ENCODE measurements at places on chromosomes 16 and 17. TPM values are rescaled to one million over a fixed set of nuclear protein-coding genes. Genes with fewer than 3 reads are reported as not detected.

- H3K4me3 ChIP-seq, result peak overlapping the region; percentile 58
- peak; percentile 88 for DNase-seq
- H3K4me1 ChIP-seq, result peaks cover 36% of the 10 kb centered on the region
- H3K27me3 ChIP-seq, result peaks cover 46% of the 10 kb centered on the region
- no peak overlapping the region for H3K27ac ChIP-seq
- no peaks in the 10 kb centered on the region for H3K36me3 ChIP-seq
Measured at GRCh38 chr17:2025622-2026309, 632 bp upstream of the RTN4RL1 start.

DNA sequence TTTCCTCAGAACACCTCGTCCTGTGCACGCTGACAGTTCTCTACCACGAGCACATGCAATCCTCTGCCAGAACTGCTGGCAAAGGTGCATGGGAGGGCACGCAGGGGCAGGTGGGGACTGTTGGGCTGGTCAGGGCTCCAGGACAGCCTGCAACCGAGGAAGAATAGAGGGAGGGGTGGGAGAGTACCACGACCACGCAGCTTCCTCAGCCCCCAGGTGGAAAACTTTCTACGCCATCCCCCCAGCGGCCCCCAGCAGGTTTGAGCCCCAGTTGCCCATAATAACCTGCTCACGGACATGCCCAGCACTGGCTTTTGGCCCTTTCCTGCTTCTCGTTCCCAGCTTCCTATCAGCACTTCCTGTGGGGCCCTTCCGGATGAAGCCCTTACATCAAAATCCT, 199.3 kb downstream of the C16orf95 start:
- H3K36me3 ChIP-seq, result no peaks in the 10 kb centered on the region
- no peak for DNase-seq
- H3K27me3 ChIP-seq, result peaks cover 1% of the 10 kb centered on the region
- no peak overlapping the region for H3K4me3 ChIP-seq
- no peaks in the 10 kb centered on the region for H3K4me1 ChIP-seq

DNA sequence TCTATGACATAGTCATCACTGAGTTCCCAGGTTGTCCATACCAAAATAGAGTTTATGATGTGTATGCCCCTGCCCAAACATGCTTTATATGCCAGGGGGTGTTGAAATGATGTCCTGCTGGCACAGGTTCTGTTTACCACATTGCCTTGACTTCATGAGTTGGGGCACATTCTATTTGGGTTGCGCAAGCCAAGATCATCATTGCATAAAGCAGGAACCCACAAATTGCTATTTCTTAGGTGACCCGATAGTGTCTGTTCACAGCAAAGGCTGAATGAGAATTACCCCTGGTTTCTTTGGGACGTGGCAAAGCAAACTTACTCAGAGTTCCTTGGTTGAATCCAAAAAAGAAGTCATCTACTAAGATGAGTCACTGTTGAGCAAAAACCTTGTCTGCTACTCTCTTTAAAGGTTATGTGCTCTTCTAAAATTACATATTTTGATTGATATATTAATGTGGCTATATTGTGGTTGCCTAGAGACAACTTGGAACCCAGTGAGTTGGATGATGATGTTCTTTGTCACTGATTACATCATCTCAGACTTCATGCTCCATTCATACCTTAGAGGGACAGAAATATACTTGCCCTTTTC, 912.6 kb upstream of the SOX9 start:
- H3K4me3 ChIP-seq, result no peak overlapping the region
- no peaks in the 10 kb centered on the region for H3K36me3 ChIP-seq
- no peak for DNase-seq
- H3K27me3 ChIP-seq, result no peaks in the 10 kb centered on the region
- H3K27ac ChIP-seq, result no peak overlapping the region
- no peaks in the 10 kb centered on the region for H3K4me1 ChIP-seq

GRCh38 chr16:73071131-73071940, 23.4 kb upstream of the ZFHX3 start:
- peaks cover 51% of the 10 kb centered on the region for H3K4me1 ChIP-seq
- H3K36me3 ChIP-seq, result no peaks in the 10 kb centered on the region
- peak overlapping the region; percentile 26 for H3K4me3 ChIP-seq
- H3K27ac ChIP-seq, result no peak overlapping the region

GRCh38 chr17:80959330-80960036, 32.2 kb upstream of the CHMP6 start:
- no peaks in the 10 kb centered on the region for H3K27me3 ChIP-seq
- H3K27ac ChIP-seq, result peak overlapping the region; percentile 36
- H3K4me3 ChIP-seq, result no peak overlapping the region
- DNase-seq, result no peak
- peaks cover 16% of the 10 kb centered on the region for H3K4me1 ChIP-seq

DNA sequence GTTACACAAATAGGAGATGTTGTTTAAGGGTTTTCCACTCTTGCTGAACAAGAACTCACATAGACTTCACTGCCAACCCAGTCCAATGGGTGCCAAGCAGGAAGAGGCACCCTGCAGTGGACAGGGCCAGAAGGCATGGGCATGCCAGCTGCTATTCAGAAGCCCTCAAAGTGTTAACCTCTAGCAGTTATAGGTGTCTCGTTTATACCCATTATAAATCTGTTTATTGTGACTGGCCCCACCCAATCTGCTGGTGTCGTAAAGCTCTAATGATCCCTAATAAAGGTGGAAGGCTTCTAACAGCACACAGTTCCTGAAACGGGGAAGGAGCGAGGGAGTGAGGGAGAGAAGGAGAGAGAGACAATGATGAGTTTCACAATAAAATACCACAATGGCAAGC, 23.9 kb downstream of the HNF1B start:
- no peaks in the 10 kb centered on the region for H3K27me3 ChIP-seq
- no peak overlapping the region for H3K27ac ChIP-seq
- peaks cover 9% of the 10 kb centered on the region for H3K4me1 ChIP-seq
- no peak for DNase-seq
- H3K36me3 ChIP-seq, result no peaks in the 10 kb centered on the region
- H3K4me3 ChIP-seq, result no peak overlapping the region

GRCh38 chr16:30051518-30051917, 14.0 kb upstream of the ALDOA start:
- no peak overlapping the region for H3K27ac ChIP-seq
- no peaks in the 10 kb centered on the region for H3K27me3 ChIP-seq
- no peak for DNase-seq
- H3K36me3 ChIP-seq, result no peaks in the 10 kb centered on the region
- H3K4me3 ChIP-seq, result no peak overlapping the region

DNA sequence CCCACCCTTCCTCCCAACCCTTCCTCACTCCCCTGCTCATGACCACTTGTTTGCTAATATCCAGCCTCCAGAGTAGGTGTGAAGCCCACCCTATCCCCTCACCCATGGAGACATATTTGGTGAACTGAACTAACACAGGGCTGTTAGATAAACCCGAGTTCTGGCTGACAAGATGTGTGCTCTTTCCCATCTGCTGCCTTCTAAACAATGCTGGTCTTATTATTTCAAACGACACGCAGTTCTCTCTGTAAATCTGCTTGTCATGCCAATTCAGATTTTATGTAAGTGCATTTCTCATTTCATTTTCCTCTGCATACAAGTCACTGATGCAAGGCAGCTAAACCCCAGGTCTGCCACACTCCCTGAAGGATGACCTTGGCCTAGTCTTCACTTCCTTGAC, 343.0 kb upstream of the CDH5 start:
- DNase-seq, result no peak
- no peaks in the 10 kb centered on the region for H3K4me1 ChIP-seq

- H3K4me1 ChIP-seq, result no peaks in the 10 kb centered on the region
- no peaks in the 10 kb centered on the region for H3K36me3 ChIP-seq
- H3K27me3 ChIP-seq, result no peaks in the 10 kb centered on the region
- no peak overlapping the region for H3K4me3 ChIP-seq
Measured at GRCh38 chr16:8358937-8359336, 231.4 kb downstream of the TMEM114 start.

- H3K36me3 ChIP-seq, result no peaks in the 10 kb centered on the region
- H3K27ac ChIP-seq, result peak overlapping the region; percentile 70
- DNase-seq, result peak; percentile 86
- H3K4me1 ChIP-seq, result peaks cover 40% of the 10 kb centered on the region
- H3K4me3 ChIP-seq, result peak overlapping the region; percentile 76
Measured at GRCh38 chr16:4115209-4115948, 863 bp downstream of the ADCY9 start.

DNA sequence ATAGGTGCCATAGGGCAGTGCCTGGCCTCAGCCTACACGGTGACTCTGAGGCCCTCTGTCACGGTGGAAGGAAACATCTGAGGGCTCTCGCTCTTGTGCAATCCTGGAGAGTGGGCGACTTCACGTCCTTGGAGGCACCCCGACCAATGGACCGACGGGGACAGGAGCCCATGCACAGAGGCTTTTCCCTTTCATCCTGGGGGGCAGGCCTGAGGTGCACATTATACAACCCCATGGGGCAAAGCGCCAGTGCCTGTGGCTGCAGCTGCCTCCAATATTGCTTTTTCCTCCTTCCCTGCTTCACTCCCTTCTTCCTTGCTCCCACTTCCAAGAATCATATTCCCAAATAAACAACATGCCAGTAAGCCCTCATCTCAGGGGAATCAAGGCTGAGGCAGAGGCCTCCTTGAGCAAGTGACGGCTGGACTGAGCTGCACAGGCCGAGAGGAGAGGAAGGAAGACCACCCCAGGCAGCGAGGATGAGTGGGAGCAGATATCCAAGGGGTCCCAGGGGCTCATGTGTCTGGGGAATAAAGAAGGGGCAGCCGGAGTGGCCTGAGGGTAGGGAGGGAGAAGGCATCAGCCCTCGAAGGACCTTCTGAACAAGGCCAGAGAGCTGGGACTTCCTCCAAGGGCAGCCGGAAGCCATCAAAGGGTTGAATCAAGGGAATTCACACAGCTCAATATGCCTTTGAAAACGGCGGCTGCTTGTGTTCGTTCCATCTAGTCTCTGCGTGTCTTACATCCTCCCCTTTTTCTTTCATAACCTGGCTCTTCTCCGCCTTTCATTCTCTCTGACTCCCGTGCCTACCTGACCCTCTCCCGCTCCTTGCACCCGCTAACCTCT, 42.6 kb upstream of the RPL38 start:
- H3K36me3 ChIP-seq, result no peaks in the 10 kb centered on the region
- no peak overlapping the region for H3K4me3 ChIP-seq
- H3K27me3 ChIP-seq, result peaks cover 15% of the 10 kb centered on the region
- DNase-seq, result peak; percentile 34
- no peak overlapping the region for H3K27ac ChIP-seq

DNA sequence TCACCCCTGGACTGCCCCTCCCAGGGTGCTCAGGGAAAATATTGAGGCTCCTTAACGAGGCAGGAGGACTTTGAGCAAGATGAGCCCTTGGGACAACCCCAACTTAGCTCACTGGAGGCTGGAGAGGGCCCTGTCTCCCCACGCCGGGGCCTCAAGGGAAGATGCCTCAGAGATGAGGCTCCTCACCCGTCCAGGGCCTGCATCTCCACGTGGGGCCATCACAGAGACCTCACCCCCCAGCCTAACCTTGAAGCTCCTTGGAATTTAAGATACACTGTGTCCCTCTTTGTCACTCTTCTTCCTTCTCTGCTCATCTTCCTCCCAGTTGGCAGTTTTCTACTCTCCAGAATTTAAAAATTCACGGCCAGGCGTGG, 11.2 kb downstream of the COX4I1 start:
- H3K4me3 ChIP-seq, result no peak overlapping the region
- no peaks in the 10 kb centered on the region for H3K4me1 ChIP-seq
- peaks cover 15% of the 10 kb centered on the region for H3K36me3 ChIP-seq
- peak; percentile 54 for DNase-seq
- H3K27ac ChIP-seq, result no peak overlapping the region

DNA sequence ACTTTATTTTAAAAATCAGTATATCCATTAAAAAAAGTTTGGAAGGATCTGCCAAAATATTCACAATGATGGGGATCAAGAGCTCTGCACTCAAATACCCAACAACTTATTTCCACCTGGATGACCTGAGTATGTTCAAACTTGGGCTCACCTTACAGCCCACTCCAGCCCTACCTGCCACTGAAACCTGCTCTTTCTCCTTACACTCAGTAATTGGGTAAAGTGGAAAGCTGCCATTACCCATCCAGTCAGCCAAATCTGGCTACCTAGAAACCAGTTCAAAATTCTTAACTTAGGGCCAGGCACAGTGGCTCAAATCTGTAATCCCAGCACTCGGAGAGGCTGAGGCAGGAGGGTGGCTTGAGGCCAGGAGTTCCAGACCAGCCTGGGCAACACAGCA, 9.6 kb downstream of the VPS53 start:
- H3K36me3 ChIP-seq, result peaks cover 47% of the 10 kb centered on the region
- H3K27me3 ChIP-seq, result no peaks in the 10 kb centered on the region
- no peak overlapping the region for H3K27ac ChIP-seq
- peaks cover 7% of the 10 kb centered on the region for H3K4me1 ChIP-seq

- no peak overlapping the region for H3K27ac ChIP-seq
- no peaks in the 10 kb centered on the region for H3K36me3 ChIP-seq
- no peaks in the 10 kb centered on the region for H3K4me1 ChIP-seq
Measured at GRCh38 chr17:79221597-79221996, 147.0 kb downstream of the ENGASE start.

- no peaks in the 10 kb centered on the region for H3K36me3 ChIP-seq
- H3K27ac ChIP-seq, result no peak overlapping the region
- no peak overlapping the region for H3K4me3 ChIP-seq
- H3K27me3 ChIP-seq, result no peaks in the 10 kb centered on the region
- H3K4me1 ChIP-seq, result no peaks in the 10 kb centered on the region
Measured at GRCh38 chr16:80294172-80294571, 246.6 kb upstream of the DYNLRB2 start.

DNA sequence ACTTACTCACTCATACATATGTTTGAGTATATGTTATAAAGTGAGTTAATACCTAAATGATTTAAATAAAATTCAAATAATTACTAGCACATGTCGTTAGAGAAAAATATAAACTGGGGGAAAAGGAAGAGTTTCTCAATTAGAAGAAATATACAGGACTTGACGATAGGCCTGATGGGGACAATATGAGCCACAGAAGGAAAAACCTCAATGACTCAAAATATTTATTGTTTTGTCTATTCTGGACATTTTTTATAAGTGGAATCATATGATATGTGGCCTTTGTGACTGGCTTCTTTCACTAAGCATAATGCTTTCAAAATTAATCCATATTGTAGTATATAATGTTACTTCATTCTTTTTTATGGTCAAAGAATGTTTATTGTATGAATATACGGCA, 339.2 kb upstream of the PMFBP1 start:
- H3K4me1 ChIP-seq, result no peaks in the 10 kb centered on the region
- H3K4me3 ChIP-seq, result no peak overlapping the region
- H3K36me3 ChIP-seq, result no peaks in the 10 kb centered on the region

- H3K27ac ChIP-seq, result no peak overlapping the region
- peaks cover 33% of the 10 kb centered on the region for H3K4me1 ChIP-seq
- DNase-seq, result no peak
- H3K27me3 ChIP-seq, result no peaks in the 10 kb centered on the region
- peaks cover 11% of the 10 kb centered on the region for H3K36me3 ChIP-seq
Measured at GRCh38 chr16:3963203-3963602, 82.7 kb upstream of the CREBBP start.

CNTNAP1 gene
- 6.5 TPM for total RNA-seq

SLC25A39 gene
- 76.8 TPM for total RNA-seq

LPO gene
- total RNA-seq, result not detected

TPPP3 gene
- 29.7 TPM for total RNA-seq

GPR139 gene
- total RNA-seq, result not detected

TMEM235 gene
- not detected for total RNA-seq

MT1H gene
- 6.3 TPM for total RNA-seq

PRAC2 gene
- not detected for total RNA-seq

SPN gene
- 70.7 TPM for total RNA-seq

Data from upper lobe of right lung (tissue), 1 donor.